ENCODE measurements at places on chromosomes 1 and 21. TPM values are rescaled to one million over a fixed set of nuclear protein-coding genes. Genes with fewer than 3 reads are reported as not detected.

Gene ZNF648
- not detected for polyA plus RNA-seq

DNA sequence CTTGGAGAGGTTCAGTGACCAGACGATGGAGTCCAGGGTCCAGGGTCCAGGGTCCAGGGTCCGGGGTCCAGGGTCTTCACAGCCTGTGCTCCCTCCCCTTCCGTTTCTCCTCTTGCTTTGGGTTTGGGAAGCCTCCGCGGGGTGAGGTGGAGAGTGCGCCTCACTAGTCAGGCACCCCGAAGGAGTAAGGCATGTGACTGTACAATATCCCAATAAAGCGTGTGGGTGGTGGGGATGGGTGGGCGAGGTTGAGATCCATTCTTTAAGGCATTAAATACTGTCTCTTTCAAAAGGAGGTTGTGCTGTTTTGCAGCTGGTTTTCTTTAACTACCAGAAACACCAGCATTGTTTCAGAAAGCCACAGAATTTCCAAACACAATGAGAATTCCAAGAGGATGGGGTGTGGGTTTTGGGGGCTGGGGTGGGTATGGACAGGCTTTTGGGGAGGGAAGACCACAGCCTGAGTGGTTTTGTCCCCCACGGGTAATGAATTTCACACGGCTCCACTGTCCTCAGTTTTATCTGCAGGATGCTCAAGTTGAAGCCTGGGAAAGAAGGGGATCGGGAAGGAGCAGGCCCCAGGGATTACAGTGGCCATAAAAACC, 65.7 kb downstream of the KIF26B start:
- no peaks in the 10 kb centered on the region for H3K27me3 ChIP-seq
- no peak for DNase-seq
- no peak overlapping the region for H3K27ac ChIP-seq
- no peak overlapping the region for H3K4me3 ChIP-seq

DNA sequence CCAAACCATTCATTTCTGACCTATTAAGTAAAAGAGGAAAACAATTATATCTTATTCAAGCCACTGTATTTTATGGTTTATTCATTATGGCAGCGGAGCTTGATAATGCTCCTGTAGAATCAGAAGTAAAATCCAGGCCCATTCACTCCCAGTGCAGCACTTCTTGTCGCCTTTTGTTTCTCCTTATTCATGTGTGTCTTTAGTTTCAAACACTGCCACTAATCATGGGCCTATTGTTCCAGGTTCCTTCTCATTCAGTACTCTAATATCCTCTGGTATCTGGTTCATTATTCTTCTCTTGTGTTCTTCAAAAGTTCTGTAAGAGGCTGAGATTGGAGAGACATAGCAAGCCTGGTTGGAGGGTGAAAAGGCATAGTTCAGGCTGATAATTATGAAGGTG, 218.3 kb downstream of the LRRIQ3 start:
- H3K27me3 ChIP-seq, result no peaks in the 10 kb centered on the region
- no peak for DNase-seq
- H3K4me3 ChIP-seq, result no peak overlapping the region
- peaks cover 25% of the 10 kb centered on the region for H3K4me1 ChIP-seq

DNA sequence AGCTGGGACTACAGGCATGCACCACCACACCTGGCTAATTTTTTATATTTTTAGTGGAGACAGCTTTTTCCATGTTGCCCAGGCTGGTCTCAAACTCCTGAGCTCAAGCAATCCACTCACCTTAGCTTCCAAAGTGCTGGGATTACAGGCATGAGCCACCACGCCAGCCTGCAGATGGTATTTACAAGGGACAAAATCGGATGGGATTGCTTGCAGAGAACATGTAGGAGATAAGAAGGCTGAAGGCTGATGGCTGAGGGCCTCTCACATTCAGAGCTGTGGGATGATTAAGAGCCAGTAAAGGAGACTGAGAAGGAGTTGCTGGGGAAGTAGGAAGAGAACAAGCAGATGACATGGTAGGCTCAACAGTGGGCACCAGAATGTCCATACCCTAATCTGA, 24.0 kb upstream of the QSOX1 start:
- no peaks in the 10 kb centered on the region for H3K27me3 ChIP-seq
- H3K4me1 ChIP-seq, result no peaks in the 10 kb centered on the region
- H3K36me3 ChIP-seq, result no peaks in the 10 kb centered on the region
- DNase-seq, result no peak
- no peak overlapping the region for H3K27ac ChIP-seq
- H3K4me3 ChIP-seq, result no peak overlapping the region

Gene LRRIQ3
- polyA plus RNA-seq, result 0.39 TPM

- H3K4me1 ChIP-seq, result no peaks in the 10 kb centered on the region
- H3K36me3 ChIP-seq, result no peaks in the 10 kb centered on the region
- no peak overlapping the region for H3K27ac ChIP-seq
- no peak overlapping the region for H3K4me3 ChIP-seq
- no peaks in the 10 kb centered on the region for H3K27me3 ChIP-seq
These were observed 30.9 kb downstream of the TNFSF4 start for GRCh38 chr1:173176246-173176645.

DNA sequence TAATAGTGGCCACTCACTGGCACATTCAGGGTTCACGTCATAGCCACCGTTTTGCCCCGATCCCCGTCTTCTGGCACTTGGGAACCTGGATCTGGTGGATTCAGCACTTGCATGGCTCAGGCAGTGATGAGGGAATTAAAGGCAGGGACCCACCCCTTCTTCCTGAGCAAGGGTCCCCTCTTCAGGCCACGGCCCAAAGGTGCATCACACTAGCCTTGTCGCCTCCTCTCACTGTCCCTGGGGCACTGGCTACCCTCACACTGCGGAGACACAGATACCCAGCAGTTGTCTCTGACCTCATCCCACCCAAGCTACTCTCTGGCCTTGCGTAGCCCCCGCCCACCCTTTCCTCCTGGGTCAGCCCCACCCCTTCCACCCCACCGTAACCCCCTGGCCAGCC, 19.9 kb upstream of the LDLRAP1 start:
- no peaks in the 10 kb centered on the region for H3K27me3 ChIP-seq
- no peaks in the 10 kb centered on the region for H3K4me1 ChIP-seq
- no peak overlapping the region for H3K27ac ChIP-seq

DNA sequence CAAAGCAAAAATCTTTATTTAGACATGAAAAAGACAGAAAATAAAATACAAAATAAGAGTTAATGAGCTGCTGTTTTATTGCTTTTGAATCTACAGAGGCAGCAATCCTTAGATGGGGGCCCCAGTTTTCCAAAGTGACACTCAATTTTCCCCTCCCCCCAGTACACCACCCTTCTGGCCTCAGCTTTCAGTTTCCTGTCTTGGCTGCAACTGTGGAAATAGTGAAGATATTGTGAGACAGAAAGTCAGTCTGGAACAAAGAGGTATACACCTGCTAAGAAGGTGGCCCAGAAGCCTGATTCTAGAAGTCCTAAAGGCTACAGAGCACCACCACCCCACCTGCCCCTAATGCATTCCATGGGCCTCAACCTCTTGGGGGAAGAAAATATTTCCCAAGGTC, 1.1 kb upstream of the MTMR11 start:
- peak overlapping the region; percentile 91 for H3K27ac ChIP-seq
- H3K36me3 ChIP-seq, result peaks cover 6% of the 10 kb centered on the region
- DNase-seq, result peak; percentile 57
- H3K4me3 ChIP-seq, result peak overlapping the region; percentile 14
- H3K27me3 ChIP-seq, result no peaks in the 10 kb centered on the region
- H3K4me1 ChIP-seq, result peaks cover 6% of the 10 kb centered on the region

Gene GJB4
- 0.07 TPM for polyA plus RNA-seq

DNA sequence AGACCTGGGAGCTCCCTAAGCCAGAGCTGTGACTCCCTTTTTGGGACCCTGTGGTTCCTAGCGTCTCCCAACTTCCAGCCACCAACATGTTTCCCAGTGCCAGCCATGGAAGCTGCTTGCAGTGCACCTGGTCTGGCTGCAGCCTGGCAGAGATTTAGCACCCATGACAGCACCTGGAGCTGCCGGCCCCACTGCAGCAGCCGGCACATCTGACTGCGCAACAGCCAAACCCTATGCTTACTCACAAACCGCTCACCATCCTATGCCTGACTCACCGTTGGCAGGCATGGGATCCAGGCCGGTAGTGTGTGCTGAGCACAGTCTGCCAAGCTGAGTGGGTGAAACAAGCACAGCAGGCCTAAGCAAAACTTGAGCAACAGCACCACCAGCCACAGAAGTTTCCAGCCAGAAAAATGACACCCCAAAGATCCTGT, 435.9 kb upstream of the PRMT6 start:
- H3K27ac ChIP-seq, result no peak overlapping the region
- H3K4me1 ChIP-seq, result no peaks in the 10 kb centered on the region
- H3K4me3 ChIP-seq, result no peak overlapping the region
- no peaks in the 10 kb centered on the region for H3K27me3 ChIP-seq
- no peaks in the 10 kb centered on the region for H3K36me3 ChIP-seq

- H3K27ac ChIP-seq, result peak overlapping the region; percentile 85
- peak overlapping the region; percentile 76 for H3K4me3 ChIP-seq
- H3K4me1 ChIP-seq, result peaks cover 31% of the 10 kb centered on the region
- H3K27me3 ChIP-seq, result no peaks in the 10 kb centered on the region
- no peaks in the 10 kb centered on the region for H3K36me3 ChIP-seq
These were observed 1.2 kb downstream of the PTTG1IP start for GRCh38 chr21:44872323-44872648.

DNA sequence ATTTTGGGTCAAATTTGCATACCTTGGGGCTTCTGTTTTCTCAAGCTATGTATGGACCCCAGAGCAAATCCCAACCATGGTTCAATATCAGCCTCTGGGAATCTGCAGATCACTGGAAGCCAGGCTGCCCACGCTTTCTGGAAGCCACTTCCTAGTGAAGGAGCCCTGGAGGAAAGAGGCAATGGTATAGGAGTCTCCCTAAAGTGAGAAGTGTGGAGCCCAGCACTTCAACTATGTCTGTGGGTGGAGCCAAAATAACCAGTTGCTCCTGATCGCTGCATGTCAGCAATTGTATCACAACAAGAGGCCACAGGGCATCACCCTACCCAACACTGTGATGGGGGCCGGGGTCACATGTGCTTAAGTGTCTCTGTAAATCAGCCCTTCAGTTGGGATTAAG, 26.9 kb downstream of the ETS2 start:
- DNase-seq, result no peak
- H3K27ac ChIP-seq, result no peak overlapping the region
- H3K36me3 ChIP-seq, result no peaks in the 10 kb centered on the region
- H3K27me3 ChIP-seq, result no peaks in the 10 kb centered on the region
- no peak overlapping the region for H3K4me3 ChIP-seq

Gene CYP4Z1
- polyA plus RNA-seq, result not detected

GRCh38 chr1:35929730-35930592, 944 bp upstream of the AGO3 start:
- no peaks in the 10 kb centered on the region for H3K36me3 ChIP-seq
- no peaks in the 10 kb centered on the region for H3K27me3 ChIP-seq
- DNase-seq, result no peak
- no peaks in the 10 kb centered on the region for H3K4me1 ChIP-seq

Gene SPRR2E
- 2.2 TPM for polyA plus RNA-seq

DNA sequence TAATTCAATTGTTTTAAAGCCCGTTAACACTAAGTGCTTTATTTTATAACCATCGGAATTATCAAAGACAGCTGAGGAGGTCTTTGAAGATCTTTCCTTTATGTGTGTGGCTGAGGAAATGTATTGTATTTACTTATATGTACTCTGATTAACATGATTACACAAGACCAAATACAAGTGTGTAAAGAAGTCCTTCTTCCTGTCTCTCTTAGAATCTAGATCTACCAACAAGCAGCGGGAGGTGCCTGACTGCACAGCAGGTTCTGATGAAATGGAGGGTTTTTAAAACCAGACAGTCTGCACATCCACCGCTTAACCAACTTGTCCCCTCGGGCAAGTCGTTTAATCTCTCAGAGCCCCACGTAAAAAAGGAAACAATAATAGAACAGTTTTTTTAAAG, 240.5 kb upstream of the MAP1LC3C start:
- DNase-seq, result no peak
- H3K27me3 ChIP-seq, result no peaks in the 10 kb centered on the region
- H3K27ac ChIP-seq, result no peak overlapping the region
- no peaks in the 10 kb centered on the region for H3K36me3 ChIP-seq
- H3K4me1 ChIP-seq, result no peaks in the 10 kb centered on the region

Gene INSRR
- 0.01 TPM for polyA plus RNA-seq

- H3K36me3 ChIP-seq, result no peaks in the 10 kb centered on the region
- DNase-seq, result peak; percentile 10
- H3K27me3 ChIP-seq, result no peaks in the 10 kb centered on the region
- no peak overlapping the region for H3K4me3 ChIP-seq
- H3K27ac ChIP-seq, result no peak overlapping the region
These were observed 73.8 kb downstream of the TNR start for GRCh38 chr1:175669569-175669968.

Gene BECN2
- polyA plus RNA-seq, result not detected

DNA sequence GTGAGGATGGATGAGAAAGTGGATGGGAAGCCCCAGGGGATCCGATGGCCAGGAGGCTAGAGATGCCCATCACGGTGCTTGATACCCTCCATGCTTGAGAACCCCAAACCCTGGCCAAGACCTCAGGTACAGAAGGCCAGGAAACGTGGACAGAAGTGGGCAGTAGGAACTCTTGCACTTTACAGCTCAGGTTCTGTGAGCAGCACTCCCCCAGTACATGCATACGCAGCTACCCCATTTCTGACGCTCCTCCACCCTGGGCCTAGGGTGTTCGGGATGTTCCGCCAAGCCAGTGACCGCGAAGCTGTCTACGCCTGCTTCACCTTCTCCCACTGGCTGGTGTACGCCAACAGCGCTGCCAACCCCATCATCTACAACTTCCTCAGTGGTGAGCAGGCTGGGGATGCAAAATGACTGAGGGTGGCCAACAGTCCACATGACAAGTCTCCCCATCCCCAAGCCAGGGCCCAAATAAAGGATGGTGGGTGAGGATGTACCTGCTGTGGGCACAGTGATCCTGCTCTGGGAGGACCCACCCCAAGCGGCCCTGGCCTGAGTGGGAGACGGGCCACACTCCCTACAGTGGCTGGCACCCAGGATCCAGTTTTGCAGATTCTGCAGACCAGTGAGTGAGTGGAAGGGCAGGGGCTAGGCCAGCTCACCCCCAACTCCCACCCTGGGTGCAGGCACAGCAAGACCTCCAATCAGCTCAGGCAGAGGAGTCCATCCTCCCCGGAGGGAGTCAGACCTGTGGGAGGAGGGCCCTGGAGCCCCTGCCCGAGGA, 7.4 kb downstream of the HCRTR1 start:
- H3K27ac ChIP-seq, result no peak overlapping the region
- H3K4me3 ChIP-seq, result no peak overlapping the region
- no peaks in the 10 kb centered on the region for H3K4me1 ChIP-seq
- no peaks in the 10 kb centered on the region for H3K27me3 ChIP-seq
- no peaks in the 10 kb centered on the region for H3K36me3 ChIP-seq

DNA sequence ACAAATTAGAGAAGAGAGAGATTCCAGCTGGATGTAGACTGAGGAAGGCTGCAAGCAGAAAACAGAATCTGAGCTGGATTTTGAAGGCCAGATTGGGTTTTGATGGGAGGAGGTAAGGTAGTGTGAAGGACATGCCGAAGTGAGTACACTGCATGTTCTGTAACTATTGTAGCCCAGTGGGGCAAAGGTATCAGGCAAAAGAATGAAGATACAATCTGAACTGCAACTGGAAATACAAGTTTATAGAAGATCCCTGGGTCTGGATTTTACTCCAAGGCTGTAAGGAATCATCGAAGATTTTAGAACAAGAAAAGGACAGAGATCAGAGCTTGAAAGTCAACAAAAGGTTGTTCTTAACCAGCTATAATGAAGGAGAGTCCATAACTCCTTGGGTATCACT, 382.0 kb downstream of the KCNH1 start:
- H3K4me1 ChIP-seq, result no peaks in the 10 kb centered on the region
- no peaks in the 10 kb centered on the region for H3K36me3 ChIP-seq
- H3K27ac ChIP-seq, result no peak overlapping the region
- H3K27me3 ChIP-seq, result no peaks in the 10 kb centered on the region
- H3K4me3 ChIP-seq, result no peak overlapping the region

- no peak overlapping the region for H3K27ac ChIP-seq
- DNase-seq, result peak; percentile 80
- H3K27me3 ChIP-seq, result no peaks in the 10 kb centered on the region
- H3K4me3 ChIP-seq, result no peak overlapping the region
These were observed 116.8 kb downstream of the VPS13D start for GRCh38 chr1:12346483-12347151.

Data from small intestine (tissue), 16 donors.